Urothelium cell line (cell line): ENCODE measurements at places on chromosomes 6 and 20.

DNA sequence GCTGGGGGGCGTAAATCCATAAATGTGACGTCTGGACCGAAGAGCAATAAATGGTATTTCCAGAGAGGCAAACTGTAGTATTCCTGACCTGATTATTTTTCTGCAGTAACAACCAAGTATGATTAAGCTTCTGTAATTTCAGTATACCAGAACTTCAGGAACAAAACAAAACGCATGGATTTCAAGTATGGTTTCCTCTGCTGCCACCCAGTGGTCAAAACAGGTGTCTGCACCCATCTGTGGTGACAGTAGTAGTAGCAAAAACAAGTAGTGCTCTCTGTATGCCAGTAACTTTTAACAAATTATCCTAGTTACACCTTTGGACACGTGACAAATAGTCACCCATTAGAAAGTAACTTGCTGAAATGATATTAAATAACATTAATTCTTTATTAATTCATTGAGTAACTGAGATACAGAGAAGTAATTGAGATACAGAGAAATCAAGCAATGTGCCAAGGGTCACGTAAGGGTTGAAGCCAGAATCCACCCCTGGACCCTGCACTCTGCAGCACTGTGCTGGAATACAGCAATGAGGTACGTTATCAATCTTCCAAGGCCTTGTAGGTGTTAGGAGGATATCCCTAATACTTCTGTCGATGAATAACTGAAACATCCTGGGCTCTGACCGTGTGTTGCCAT, 7.9 kb downstream of the CALHM4 start:
- peak; percentile 29 for DNase-seq

DNA sequence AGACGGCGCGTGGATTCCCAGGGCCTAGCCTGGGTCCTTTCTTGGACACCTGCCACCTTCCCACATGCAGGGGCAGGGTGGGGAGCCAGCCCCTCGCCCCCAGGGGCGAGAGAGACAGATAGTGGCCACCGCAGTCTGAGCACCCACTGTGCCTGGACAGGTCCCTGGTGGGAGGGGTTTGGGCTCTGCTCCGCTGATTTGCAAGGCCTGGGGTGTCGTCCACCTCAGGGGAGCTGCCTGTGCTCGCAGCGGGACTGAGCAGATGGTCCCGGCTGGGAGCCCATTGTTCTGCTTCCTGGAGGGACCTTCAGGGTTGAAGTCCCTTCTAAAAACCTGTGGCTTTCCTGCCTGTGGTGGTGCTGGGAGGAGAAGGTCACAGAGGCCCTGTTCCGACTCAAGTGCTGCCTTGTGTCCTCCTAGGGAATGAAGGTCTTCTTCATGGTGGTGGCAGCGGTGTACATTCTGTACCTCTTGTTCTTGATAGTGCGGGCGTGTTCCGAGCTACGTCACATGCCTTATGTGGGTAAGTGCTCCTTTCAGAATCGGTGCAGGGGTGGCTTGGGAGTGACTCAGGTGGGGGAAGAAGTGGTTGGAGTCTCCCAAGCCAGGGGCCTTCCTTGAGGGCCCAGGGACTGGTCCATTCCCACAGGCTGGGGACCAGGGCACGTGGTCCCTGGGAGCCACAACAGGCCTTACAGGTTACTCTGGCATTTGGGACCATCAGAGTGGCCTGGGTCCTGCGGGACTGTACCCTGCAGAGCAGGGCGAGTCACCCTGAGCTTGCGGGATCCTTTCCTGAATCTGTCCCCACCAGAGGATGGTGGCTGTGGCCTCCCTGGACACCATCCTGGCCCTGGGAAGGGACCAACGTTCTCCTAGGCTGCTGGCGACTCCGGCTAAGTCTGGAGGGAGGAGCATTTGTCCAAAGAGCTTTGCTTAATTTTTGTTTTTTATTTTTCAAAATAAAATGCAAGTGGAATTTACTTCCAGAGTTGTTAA, 19.6 kb downstream of the DYNLT1 start:
- no peak for DNase-seq

DNA sequence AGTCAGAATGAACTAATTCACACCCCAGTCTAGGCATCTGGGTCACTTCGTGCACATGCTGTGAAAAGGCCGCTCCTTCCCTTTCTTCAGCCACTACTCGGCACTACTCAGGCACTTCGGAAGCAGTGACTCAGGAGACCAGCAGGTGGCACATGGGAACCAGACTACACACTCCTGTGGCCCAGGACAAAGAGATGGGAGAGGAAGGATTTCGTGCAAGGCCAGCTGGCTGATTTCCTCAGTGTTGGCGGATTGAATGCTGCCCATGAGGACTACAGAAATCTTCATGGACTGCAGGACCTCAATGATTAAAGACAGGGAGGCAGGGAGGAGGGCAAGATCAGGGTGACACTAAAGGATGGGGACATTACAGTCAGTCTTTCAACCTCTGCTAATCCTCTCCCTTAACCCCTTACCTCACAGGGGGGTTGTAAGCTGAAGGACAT, 117.8 kb upstream of the SPACA1 start:
- peak; percentile 72 for DNase-seq

GRCh38 chr6:34736823-34737222, 20.5 kb upstream of the SNRPC start:
- no peak for DNase-seq

- DNase-seq, result no peak
Measured at GRCh38 chr20:11978496-11978895, 60.8 kb downstream of the BTBD3 start.

DNA sequence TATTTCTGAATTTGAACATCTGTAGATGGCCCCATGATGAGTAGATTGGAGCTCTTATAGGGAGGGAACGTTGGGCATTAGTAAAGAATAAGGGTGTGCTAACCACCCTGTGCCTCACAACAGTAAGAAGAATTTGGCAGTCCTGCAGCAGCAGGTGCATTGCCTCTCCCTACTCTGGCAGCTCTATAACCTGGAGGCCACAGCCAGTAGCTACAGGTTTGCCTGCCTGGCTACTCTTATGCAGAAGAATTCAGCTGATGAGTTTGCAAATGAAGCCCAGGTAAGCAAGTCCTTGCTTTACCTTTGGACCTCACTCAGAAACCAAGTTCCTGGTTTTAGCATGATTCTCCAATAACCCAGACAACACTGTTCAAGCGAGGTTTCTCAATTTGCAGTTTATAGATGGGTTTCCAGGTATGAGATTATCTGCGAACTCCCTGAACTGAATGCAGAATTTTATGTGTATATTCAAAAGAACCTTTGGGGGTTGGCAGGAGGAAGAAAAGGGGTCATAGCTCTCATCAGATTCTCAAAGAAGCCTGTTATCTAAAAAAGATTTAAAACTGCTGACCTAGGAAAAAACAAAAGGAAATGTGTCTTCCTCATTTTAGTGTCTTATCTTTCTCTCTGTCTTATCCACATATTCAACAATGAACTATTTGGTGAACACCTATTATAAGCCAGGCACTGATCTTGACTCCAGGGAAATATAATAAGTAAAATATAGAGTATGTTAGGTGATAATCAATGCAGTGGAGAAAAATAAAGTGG, 18.9 kb downstream of the TREML1 start:
- no peak for DNase-seq

- peak; percentile 2 for DNase-seq
Measured at GRCh38 chr6:82331031-82331773, 32.4 kb upstream of the TPBG start.

- no peak for DNase-seq
Measured at GRCh38 chr6:137631323-137631722, 137.1 kb upstream of the OLIG3 start.

DNA sequence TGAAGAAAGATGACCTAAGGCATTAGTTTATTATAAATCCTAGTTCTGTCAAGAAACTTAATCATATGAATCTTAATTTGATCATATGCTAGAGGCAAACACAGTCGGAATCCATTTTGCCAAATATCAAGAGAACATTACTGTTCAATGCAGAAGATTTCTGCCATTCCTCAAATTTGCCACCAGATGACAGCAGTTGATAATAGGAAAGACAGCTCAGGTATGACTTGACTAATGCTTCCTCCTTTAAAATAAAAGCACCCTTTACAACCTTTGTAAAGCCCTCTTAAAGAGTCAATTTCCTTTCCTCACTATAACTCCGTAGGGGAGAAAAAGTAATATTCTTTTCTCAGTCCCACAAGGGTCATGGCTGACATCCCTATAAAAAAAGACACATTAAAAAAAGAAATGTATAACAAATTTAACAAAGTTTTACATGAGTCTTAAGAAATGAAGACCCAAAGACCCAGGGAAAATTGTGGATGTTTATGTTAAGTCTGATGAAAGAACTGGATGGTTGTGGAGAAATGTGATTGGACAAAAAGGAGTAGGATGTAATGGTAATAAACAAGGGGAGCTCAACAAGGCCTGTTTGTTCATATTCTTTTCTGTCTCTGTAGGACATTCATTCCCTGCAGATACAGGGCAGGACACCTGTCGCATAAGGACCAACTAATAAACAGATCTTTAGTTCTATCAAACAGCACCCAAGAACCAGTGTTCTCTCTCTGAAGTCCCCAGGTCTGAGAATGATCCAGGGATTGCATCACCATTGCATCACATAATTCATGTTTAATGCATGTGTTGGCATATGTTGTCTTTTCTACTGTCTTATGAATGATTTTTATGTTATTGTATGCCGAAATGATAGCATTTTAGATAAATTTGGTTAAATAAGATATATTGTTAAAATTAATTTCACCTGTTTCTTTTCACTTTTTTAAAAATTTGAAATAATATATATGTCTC, 23.0 kb upstream of the IL17A start:
- DNase-seq, result peak; percentile 38

DNA sequence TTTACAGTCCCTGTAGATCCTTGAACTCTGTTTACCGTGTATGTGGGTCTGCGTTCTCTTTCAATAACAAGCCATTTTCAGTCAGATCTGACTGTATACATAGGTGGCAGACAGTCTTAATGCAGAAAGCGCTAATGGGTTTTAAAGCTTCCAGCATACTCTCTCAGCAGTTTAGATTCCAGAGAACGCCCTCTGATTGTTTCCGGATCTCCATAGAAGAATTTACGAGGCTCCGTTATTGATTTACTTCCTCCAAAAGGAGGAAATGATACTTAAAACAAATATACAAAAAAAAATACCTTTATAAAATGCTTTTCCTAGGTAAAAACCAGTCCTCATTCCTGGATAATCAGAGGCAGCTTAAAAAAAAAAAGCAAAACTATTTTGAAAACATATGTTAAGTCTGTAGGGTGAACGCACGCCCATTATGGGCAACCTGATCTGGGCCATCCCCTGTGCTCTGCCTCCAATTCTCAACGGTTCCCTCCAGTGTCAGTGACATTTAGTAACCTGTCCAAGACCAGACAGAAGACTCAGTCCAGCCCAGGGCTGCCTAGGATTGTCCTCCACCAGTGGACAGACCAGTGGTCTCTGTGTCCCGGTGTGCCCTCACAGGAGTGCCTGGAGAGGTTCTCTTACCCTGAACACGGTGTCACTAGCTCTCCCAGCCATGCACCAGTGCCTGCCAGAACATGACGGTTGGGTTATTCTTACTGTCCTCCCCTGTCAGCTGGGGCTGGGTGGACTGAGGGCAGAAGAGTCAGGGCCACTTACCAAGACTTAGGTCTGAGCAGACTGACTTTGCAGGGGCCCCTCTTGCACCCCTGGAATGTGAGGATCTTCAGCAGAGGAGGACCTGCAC, 217.3 kb downstream of the ARID1B start:
- DNase-seq, result no peak

DNA sequence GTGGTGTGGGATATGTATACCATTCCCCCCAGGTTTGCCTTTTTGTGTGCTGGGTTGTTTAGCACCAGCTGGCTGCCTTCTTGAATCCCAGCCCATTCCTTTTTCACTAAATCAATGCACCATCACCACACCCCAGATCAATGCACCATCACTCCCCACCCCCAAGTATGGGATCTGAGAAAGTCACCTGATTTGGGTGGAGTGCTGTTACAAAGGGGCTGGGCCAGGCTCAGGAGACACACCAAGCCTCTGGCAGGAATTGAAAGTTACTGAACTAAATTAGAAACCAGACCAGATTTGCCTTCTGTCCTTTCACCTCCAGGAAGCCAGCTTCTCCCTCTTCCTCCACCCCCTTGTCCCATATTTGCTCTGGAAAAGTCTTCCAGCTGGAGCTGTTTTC, 19.6 kb upstream of the PKHD1 start:
- DNase-seq, result no peak

- DNase-seq, result no peak
Measured at GRCh38 chr6:33750244-33750991, 3.7 kb upstream of the IP6K3 start.

DNA sequence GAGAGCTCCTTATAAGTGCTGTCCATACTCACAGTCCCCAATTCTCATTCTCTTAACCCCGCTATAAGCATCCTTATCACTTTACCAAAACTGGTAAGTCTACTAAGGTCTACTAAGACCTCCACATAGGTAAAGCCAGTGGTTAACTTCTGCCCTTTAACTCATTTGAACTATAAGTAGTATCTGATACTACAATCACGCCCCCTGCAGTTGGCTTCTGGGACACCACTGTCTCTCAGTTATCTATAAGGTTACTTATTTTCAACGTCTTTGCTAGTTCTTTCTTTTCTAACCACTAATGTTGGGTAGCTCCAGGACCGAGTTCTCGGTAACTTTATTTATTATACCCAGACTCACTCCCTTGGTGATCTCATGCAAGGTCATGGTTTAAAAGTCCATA, 142.6 kb downstream of the ARHGAP18 start:
- no peak for DNase-seq

DNA sequence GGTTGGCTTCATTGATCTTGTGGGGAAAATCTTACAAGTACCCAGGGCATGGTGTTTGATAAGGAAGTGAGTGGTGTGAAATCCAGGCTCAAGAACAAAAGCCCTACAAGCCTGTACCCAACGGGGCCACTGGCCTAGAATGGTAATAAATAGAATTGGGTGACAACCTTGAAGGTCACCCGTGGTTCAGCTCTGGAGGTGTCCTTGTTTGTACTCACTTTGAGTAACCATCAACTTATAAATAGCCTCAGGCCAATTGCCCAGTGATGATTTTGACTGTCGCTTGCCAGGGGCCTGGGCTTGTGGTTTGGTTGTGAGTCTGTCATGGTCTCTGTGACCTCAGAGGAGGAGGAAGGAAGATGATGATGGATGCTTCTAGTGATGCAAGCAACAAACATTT, 87.8 kb downstream of the PHACTR3 start:
- DNase-seq, result no peak

- DNase-seq, result no peak
Measured at GRCh38 chr20:37413023-37413334, 67.0 kb downstream of the SRC start.

DNA sequence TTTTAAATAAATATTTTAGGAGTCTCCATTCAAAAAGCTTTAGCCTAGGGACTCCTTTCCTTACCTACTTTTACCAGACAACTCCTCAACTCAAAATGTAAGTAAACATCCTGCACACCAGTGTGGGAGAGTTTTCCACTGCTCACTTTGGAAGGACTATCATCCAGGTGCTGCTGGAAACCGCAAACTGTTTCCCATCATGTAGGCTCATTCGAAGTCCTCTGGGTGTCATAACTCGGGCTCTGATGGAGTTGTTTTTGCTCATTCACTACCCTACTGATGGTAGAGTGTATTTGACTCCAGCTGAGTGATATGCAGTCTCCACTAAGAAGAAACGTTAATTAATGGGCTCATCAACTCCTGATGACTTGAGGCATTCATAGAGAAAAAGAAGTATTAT, 136.5 kb upstream of the AKAP12 start:
- no peak for DNase-seq

GRCh38 chr6:163180874-163181541, 233.5 kb upstream of the QKI start:
- peak; percentile 42 for DNase-seq

GRCh38 chr6:4287811-4288244, 152.5 kb upstream of the ECI2 start:
- no peak for DNase-seq
